Activated gamma-delta T cell treated with Interleukin-2 at 50 U/mL for 16 hours (primary cell): ENCODE measurements at places on chromosomes 5 and 9.
A peak's percentile ranks its signal among the peaks of the same experiment; 100 is the strongest.

GRCh38 chr9:99516657-99517049 is 294.6 kb downstream of the SEC61B start:
- DNase-seq, result no peak

DNA sequence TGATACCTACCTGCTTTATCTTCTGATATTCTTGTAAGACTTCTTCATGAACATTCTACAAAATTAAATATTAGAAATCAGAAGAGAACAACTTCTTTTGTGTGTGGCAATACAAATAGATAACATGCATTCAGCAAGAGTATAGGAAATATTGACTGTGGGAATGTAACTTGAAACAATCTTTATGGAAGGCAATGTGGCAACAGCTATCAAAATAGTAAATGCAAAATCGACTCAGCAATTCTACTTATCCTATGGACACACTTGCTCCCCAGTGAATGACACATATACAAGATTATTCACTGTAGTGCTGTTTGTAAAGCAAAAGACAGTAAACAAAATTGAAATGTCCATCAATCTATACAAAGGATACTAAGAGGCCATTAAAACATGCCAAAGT is 66.5 kb upstream of the GLRX start:
- no peak for DNase-seq

GRCh38 chr5:124030043-124030491 is 518.1 kb downstream of the CSNK1G3 start:
- no peak for DNase-seq

- DNase-seq, result no peak
These were observed 63.1 kb downstream of the GRAMD2B start for GRCh38 chr5:126486332-126486731.

GRCh38 chr9:123848447-123849085 is 81.4 kb downstream of the DENND1A start:
- no peak for DNase-seq

DNA sequence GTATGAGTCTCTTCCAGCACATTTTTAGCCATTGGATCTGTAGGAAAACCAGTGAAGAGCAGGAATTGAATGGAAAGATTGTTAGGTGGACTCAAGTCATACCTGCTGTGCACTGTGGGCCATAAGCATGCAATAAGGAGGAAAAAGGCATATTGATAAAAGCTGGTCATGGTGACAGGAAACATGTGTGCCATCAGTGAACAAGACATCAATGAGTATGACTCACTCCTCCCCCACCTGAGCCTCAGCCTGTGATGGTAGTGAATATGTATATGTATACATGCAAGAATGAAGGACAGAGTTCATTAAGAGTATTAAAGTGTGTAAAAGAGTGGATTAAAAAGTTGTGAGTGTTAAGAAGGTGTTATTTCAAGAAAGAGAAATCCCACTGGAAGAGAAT is 164.5 kb downstream of the TMEM38B start:
- DNase-seq, result no peak

DNA sequence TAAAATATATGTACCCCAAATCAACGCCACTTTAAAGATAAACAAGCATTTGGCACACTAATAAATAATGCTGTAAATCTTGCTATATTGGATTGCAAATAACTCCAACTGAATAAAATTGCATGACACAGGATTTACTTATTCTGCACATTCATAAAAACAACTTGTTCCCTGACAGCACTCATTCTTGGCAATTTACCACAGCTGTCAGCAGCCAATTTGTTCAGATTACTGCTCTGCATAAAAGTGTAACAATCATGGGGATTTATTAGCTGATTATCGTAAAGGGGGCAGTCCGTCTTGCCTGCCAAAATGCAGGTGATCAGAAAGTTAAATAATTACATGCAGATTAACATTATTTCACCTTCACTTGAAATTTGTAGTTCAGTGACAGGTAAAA is 285.3 kb downstream of the SLF1 start:
- DNase-seq, result no peak

- DNase-seq, result no peak
These were observed 145.9 kb downstream of the CARTPT start for GRCh38 chr5:71864730-71865601.

- DNase-seq, result no peak
These were observed 64.5 kb downstream of the SFXN1 start for GRCh38 chr5:175542966-175543235.

DNA sequence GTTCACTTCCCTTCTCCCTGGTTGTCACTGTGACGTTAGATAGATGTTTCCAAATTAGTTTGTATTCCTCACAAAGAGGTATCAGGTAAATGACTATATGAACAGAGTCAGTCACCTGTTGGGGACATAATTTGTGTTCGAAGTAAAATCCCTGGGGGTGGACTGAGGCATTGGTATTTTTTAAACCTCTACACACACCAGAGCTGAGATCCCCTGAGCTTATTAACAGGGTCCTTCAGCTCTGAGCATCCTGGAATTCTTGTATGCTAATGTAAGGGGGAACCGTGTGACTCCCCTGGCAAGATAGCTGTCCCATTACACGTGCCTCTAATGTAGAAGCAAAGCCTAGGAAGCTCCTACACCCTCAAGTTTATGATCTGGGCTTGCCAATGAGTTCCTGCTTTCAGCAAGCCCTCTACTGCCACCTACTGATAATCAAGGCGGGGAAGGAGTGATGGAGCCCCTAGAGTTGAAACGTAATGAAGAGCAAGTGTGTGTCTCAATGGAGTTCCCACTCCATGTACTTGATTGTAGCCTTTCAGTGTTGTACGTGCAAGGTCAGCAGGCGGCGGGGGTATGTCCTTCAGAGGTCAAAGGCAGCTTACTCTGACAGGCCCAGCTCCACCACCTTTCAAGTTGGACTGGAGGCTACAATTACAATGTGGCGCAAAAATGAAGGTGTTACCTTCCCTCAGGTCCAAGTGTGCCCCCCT is 14.4 kb downstream of the PRKACG start:
- peak; percentile 48 for DNase-seq

GRCh38 chr5:116076496-116076895 is 8.3 kb upstream of the COMMD10 start:
- no peak for DNase-seq

DNA sequence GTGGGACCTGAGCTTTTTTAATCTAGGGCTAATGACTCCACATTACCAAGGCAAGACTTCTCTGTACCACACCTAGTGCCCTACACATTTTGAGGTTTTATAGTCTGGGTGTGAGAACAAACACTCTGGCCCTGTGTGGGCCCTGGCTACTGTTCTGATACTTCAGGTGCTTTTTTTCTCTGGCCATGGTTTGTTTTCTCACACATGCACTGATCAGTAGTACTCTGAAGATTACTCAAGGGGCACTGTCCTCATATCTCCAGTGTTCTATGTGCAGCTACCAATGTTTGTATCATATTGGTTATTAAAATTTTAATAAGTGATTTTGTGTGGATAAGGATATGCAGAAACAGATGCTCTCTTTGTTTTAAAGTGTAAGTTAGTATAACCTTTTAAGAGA is 5.9 kb upstream of the C9orf40 start:
- DNase-seq, result no peak

GRCh38 chr9:18979367-18979766 is 53.6 kb downstream of the SAXO1 start:
- DNase-seq, result no peak

DNA sequence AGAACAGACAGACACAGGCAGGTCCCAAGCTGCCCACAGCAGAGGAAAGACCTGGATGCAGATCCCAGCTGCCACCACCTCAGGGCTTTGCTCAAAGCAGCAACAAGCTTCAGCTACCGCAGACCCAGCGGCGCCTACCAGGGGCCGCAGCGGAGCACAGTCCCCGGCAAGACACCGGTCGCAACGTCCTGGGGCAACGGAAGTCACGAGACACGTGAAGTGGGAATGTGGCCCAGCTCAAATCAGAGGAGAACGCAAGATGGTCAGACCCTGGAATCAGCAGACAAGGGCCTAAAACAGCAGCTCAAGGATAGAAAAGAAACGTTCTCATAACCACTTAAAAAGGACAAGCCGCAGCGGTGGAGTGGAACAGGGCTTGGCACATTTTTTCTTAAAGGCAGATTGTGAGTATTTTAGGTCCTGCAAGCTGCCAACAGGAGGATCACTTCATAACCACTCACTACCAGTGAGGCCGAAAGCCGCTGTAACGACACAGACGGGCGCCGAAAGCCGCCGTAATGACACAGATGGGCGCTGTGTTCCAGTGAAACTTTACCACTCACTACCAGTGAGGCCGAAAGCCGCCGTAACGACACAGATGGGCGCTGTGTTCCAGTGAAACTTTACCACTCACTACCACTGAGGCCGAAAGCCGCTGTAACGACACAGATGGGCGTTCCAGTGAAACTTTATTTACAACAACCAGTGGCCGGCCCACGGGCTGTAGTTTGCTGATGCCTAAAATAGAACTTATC is 21.7 kb downstream of the SLC9A3 start:
- no peak for DNase-seq

GRCh38 chr9:120767451-120767850 is 25.8 kb downstream of the FBXW2 start:
- DNase-seq, result no peak

- DNase-seq, result peak; percentile 58
These were observed 12.9 kb downstream of the OR2V2 start for GRCh38 chr5:181160152-181160754.

GRCh38 chr5:147187099-147187540 is 47.7 kb upstream of the STK32A start:
- DNase-seq, result no peak

- no peak for DNase-seq
These were observed 140.5 kb upstream of the ACOT12 start for GRCh38 chr5:81534441-81534840.

DNA sequence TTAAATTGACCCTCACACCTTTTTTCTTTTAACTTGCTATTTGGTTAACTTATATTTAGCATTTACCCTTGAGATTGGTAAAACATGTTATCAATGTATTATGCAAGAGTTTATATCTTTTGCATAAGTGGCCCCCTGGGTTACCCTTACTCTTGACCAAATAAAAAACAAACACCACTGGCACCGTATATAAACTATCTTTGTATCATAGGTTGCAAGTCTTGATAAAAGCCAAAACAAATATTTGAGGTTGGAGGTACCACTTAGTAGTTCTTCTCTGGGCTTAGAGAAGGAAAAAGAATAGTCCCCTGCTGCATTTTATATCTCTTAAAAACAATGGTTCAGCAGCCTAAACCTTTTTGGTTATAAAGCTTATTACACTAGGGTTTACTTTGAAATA is 61.3 kb downstream of the WDR36 start:
- DNase-seq, result no peak

- DNase-seq, result no peak
These were observed 73.3 kb upstream of the TTC23L start for GRCh38 chr5:34765662-34766061.

- no peak for DNase-seq
These were observed 34.5 kb downstream of the FNBP1 start for GRCh38 chr9:130008538-130008937.

GRCh38 chr5:65338606-65339151 is 143.0 kb downstream of the ADAMTS6 start:
- DNase-seq, result no peak

- no peak for DNase-seq
These were observed 27.7 kb downstream of the PARP8 start for GRCh38 chr5:50694027-50694590.

DNA sequence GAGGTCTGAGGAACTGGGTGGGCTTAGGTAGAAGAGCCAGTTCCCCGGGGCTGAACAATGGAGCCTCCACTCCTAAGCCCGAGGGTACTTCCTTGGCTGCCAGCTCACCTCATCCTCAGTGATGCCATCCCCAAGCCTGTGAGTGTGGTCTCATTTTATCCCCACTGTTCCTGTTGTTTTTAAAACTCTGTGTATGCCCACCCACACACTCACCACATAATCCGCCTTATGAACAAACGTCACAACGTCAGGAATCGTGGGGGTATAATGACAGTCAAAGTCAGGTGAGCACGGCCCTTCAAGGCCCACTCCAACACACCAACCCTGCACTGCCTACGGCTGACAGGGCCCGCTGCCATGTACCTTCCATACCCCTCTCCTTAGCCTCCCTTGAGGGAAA is 61.1 kb downstream of the PTCH1 start:
- no peak for DNase-seq

- DNase-seq, result no peak
These were observed 579 bp downstream of the BARHL1 start for GRCh38 chr9:132582786-132583583.

- no peak for DNase-seq
These were observed 351.2 kb downstream of the MLLT3 start for GRCh38 chr9:20271096-20271495.

- no peak for DNase-seq
These were observed 64.1 kb downstream of the ZFAND5 start for GRCh38 chr9:72300873-72301272.

DNA sequence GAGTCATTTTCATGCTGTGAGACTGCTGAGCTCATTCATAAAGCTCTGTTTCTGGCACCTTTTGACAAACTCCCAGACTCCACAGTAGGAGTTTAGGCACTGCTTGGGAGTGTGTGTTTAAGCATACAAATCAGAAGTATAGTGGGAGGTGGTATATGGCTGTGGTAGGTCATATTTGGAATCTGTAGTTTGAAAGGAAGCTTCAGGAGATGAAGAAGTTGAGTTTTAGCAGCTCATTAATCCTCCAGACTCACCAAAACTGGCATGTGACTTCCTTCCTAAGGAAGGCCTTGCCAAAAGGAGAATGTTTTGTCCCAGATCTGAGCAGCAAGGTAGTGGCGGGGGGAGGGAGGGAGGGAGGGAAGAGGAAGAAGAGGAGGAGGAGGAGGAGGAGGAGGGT is 52.8 kb downstream of the SAXO1 start:
- no peak for DNase-seq

GRCh38 chr9:105141146-105141975 is 103.1 kb upstream of the SLC44A1 start:
- no peak for DNase-seq

DNA sequence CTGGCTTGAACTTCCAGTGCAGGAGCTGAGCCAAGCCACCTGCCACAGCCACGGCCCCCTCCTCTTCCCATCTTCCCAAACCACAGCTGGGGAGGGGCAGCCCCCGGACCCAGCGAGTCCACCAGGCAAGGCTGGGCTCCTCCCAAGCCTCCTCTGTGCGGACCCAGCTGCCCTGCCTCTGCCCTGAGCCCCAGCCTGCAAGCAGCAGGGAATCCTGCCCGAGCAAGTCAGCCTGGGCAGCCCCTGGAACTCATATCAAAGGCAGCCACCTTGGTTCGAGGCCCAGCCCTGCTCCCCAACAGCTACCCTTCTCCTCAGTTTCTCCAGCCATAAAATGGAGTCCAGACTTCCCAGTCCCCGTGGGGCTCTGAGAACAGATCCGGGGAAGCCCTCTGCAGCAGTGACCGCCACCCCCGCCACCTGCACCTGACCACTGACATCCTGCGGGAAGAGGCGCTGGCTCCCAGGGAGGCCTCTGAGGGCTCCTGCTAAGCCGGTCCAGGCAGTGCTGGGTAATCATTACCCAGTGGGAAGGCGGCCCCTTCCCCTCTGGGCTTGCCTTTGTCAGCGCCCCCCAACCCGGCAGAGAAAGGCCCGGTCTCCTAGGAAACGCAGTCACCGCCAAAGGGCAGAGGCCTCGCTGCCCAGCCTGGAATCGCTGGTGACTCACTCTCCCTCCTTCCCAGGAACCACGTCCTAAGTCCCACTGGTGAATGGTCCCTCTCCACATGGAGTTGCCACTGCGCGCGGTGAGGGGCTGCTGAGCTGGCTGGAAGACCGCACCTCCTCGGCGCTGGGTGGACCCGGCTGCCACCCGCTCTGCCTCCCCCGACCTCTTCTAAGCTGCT is 1.5 kb downstream of the VAV2 start:
- no peak for DNase-seq

GRCh38 chr9:107172979-107173347 is 110.1 kb upstream of the RAD23B start:
- no peak for DNase-seq

- DNase-seq, result no peak
These were observed 220.5 kb upstream of the MPDZ start for GRCh38 chr9:13500034-13500433.
